NCI-H1694 treated with DMSO at 0.1 percent for 48 hours (cell line): ENCODE measurements at places on chromosomes 11 and 22.

GRCh38 chr11:123236879-123237278, 41.8 kb upstream of the CLMP start:
- no peak for DNase-seq

DNA sequence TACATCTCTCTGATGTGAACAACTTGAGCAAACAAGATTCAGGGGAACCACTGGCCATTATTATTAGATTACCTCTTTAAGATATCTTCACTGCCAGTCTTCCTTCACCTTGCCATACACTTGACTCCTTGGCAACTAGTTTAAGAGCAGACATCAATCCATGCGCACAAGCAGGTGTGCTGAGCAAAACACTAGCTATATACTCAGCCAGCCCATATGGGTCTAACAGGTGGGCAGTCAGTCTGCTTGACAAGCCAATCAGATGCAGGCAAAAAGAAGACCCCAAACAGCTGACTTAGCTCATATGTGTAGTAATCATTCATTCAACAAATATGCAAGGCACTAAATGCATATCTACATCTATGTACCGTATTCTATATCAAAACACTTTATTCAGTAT, 101.2 kb downstream of the SIK3 start:
- DNase-seq: no peak

DNA sequence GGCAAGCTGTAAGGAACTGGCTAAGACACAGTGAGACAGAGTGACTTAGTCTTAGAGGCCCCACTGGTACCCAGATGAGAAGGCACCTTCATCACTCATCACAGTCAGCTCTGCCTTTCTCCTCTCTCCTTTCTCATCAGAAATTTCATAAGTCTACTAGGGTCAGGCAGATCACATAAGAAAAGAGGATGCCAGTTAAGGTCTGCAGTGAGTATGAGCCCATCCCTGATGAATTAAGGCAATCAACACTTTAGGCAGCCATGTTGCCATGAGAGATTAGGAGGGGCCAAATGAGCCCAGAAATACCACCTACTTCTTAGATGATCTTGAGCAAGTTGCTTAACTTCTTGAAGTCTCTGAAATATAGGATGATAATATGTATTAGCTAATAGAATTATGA, 11.9 kb upstream of the HBE1 start:
- no peak for DNase-seq

- no peak for DNase-seq
These were observed 73.4 kb upstream of the CD44 start for GRCh38 chr11:35065566-35065965.

- DNase-seq: no peak
These were observed 9.2 kb upstream of the TTLL1 start for GRCh38 chr22:43098356-43098755.

- no peak for DNase-seq
These were observed 3.2 kb downstream of the THAP7 start for GRCh38 chr22:20998411-20999336.

- DNase-seq: no peak
These were observed 583 bp upstream of the RRAS2 start for GRCh38 chr11:14359501-14360031.

- DNase-seq: no peak
These were observed 98.2 kb upstream of the NAV2 start for GRCh38 chr11:19614370-19614940.

- DNase-seq: no peak
These were observed 24.8 kb downstream of the PPP6R2 start for GRCh38 chr22:50367778-50368500.

DNA sequence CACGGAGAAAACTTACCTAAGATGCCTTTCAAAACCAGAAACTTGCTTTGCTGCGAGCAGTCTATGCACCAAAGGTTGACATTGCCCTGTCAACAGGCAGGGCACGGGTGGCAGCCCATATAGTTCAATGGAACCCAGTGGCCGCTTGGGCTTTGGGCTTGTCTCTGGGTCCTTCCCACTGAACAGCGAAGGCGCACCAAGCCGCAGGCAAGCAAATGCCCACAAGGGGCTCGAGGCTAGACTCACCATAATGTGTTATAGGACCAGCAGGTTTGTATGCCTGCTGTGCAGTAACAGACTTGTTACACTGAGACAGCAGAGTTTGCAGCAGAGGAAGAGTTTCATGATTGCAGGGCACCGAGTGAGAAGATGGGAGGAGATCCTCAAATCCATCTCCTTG, 20.3 kb downstream of the CLDN5 start:
- DNase-seq: no peak

- no peak for DNase-seq
These were observed 96.9 kb downstream of the SBF2 start for GRCh38 chr11:10197091-10197490.

GRCh38 chr11:87265132-87265531, 227.4 kb downstream of the TMEM135 start:
- DNase-seq: no peak

GRCh38 chr11:105027678-105028077, 4.7 kb upstream of the CASP5 start:
- no peak for DNase-seq

- no peak for DNase-seq
These were observed 36.4 kb upstream of the ACER3 start for GRCh38 chr11:76824083-76824939.

- DNase-seq: no peak
These were observed 128.8 kb downstream of the ST3GAL4 start for GRCh38 chr11:126484266-126484665.

- no peak for DNase-seq
These were observed 5.2 kb upstream of the BID start for GRCh38 chr22:17779286-17780115.

DNA sequence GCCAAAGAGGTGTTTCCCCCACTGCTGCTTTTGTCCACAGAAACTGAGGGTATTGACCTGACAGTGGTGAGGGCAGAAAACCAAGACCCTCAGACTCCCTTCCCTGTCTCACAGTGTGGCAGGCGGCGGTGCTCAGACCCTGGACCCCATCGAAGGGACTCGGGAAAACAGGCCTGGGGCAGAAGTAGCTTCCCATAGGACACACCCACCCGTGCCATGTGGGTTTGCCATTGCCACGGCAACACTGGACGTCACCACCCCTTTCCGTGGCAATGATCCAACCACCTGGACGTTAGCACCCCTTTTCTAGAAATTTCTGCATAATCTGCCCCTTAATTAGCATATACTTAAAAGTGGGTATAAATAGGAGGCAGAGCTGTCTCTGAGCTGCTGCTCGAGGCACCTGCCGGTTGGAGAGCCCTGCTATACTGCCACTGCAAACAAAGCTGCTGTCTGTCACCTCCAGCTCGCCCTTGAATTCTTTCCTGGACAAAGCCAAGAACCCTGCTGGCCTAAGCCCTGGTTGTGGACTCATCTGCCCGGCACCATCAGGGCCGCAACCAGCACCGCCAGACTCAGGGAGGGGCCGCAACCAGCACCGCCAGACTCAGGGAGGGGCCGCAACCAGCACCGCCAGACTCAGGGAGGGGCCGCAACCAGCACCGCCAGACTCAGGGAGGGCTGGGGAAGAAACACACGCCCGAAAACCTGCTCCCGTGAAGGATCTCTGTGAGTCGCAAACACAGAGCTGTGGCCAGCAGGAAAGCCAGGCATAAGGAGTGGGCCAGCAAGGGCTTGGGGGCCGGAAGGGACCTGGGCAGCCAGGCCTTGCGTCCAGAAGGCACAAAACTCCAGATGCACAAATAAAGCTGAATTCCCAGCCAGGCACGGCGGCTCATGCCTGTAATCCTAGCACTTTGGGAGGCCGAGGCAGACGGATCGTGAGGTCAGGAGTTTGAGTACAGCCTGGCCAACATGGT, 10.4 kb downstream of the MLC1 start:
- no peak for DNase-seq

DNA sequence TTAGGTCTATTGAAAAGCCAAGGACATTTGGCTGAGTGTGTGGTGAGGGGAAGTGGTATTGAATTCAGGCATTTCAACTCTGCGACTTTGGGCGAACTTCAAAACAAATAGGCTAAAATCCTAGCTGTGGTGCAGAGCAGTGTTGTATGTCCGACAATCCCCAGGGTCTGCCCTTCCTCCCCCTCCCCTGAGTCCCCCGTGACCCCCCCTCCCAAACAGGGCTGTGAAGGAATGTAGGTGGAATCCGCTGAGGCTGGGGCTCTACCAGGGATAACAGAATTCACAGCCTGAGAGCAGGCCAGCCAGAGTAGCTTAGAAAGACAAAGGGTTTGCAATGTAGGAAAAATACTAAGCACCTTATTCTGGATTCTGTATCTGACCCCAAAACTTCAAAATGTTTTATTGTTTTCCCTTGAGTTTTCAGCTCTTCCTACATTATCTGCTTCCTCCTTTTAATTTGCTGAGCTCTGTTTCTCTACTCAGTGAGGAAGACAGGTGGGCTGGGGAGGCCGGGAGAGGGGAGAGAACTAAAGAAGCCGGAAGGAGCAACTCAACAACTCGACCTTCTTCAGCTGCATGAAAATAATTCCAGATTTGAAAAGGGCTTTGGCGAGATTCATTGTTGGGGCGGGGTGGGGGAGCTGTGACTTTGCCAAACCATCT, 315.2 kb downstream of the BLID start:
- no peak for DNase-seq

DNA sequence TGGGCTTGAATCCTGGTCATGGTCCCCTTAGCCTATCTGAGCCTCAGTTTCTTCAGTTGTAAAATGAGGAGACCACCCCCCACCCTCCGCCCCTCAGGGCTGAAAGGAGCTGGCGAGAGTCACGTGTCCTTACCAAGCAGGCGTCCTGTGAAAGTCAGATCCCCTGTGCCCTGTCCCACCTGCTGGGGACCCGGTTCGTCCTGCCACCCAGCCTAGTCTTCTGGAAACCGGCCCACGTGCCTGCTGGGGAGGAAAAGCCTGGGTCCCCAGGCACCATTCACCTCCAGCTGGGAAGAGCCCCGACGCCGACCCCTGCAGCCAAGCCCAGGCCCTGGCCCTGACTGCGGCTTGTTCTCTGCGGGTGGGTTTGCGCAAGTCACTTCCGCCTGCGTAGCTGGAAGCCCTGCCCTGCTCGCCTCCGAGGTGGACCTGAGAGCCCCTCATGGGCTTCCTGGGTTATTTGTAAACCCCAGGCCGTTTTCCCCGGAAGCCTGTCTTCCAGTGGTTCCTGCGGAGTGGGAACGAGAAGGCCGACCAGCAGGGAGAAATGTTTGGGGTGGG, 679 bp upstream of the SSH3 start:
- no peak for DNase-seq

DNA sequence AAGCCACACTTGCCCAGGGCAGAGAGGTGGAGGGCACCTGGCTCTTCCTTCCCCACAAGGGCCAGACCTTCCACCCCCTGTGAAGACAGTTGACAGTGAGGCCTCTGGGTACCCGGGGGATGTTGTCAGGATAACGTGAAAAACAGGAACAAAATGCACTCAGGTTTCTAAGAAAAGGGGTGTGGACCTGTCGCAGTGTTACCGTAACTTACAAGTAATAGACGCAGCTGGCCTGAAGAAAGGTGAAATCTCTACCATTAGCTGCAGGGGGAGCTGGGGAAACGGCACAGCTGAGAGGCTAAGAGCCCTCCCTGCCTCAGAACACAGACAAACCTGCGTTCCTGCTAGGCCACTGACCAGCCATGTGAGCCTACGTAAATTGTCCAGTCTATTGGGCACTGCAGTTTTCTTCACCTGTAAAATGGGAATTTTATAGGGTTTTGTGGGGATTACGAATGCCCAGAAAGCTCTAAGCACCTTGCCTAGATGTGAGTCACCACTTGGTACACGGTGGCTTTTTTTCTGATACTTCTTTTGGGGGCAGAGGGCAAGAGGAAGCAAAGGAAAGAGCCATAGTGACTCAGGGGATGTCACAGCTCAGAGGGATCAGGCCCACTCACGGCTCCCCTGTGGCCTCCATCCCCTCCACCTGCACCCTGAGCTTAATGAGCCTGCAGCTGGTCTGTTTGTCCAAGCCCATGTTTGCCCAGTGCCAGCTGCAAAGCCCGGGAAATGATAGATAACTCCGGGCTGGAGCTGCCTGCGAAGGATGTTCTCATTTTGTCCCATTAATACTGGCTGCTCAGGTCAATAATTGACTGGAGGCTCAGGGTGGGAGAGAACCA, 18.4 kb upstream of the CABP7 start:
- DNase-seq: peak; percentile 37

DNA sequence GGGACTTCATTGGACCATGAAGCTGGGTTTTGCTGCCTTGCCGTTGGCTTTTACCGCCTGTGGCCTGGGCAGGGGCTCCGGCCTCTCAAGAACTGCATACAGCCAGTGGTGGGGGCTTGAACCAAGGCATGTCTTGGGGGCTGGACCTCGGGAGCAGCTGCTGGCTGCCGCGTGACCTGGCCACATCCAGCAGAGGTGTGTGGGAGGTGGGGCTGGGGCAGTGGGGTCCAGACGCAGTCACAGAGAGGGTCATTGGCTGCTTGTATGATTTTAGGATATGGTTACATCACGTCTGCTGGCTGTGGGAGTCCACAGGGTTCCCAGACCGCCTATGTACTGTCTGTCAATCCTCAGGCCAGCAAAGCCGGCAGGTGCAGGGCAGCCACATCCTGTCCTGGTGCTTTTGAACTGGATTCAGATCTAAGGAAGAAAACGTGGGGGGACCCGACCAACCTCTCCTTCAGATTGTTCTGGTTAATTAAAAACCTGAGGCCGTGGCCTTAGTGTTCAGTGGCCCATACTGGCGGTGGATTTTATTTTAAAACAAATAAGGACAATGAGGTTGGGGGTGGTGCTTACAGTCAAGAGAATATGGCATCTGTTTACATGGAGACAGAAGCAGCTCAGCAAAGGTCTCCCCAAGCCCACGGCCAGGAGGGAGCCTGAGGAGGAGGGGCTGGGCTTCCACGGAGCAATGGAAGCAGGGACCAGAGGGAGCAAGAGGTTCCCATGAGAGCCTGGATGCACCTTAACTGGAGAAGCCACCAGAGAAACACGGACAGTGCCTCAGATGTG, 426.0 kb downstream of the TBC1D22A start:
- DNase-seq: no peak

- DNase-seq: no peak
These were observed 37.3 kb upstream of the TECTA start for GRCh38 chr11:121063728-121064127.

GRCh38 chr11:74373382-74373781, 24.9 kb downstream of the PGM2L1 start:
- DNase-seq: no peak

DNA sequence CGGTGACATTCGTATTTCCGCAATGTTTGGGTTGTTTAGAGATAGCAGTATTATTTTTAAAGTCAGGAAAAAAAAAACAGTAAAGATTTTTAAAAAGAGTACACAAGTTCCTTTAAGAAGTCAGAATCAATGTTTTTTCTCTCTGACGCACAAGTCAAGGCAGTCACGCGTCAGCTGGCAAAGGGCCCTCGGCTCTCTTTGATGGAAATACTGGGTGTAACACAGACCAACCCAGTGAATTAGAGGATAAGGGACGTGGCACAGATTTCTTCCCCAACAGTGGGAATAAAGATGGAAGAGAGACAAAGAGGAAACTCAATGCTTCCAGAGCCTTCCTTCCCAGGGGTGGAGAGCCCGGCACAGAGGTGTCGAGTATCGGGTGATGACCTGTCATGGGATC, 13.4 kb downstream of the ASCC2 start:
- DNase-seq: no peak
